ENCODE measurements at places on chromosomes 1 and 21.

DNA sequence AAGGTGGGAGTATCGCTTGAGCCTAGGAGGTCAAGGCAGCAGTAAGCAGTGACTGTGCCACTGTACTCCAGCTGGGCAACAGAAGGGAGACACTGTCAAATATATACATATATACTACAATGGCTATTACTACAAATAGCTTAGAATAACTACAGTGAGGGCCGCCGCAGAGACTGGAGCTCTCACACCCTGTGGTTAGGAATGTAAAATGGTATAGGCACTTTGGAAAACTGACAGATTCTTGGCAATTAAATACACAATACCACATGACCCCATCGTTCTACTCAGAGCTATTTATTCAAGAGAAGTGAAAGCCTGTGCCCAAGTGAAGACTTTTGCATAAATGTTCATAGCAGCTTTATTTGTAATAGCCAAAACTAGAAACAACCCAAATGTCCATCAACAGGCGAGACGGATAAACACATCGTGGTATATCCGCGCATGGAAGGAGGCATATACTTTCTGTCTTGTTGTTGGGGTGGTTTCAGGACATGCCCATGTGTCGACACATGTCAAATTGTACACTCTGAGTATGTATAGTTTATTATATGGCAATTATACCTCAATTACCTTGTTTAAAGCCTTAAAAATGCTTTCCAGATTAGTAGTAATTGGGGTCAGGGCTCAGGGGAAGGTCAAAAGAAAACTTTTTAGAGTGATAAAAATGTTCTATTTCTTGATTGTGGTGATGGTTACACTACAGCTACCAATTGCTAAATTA is 123.4 kb downstream of the RIPK4 start:
- DNase-seq: no peak

DNA sequence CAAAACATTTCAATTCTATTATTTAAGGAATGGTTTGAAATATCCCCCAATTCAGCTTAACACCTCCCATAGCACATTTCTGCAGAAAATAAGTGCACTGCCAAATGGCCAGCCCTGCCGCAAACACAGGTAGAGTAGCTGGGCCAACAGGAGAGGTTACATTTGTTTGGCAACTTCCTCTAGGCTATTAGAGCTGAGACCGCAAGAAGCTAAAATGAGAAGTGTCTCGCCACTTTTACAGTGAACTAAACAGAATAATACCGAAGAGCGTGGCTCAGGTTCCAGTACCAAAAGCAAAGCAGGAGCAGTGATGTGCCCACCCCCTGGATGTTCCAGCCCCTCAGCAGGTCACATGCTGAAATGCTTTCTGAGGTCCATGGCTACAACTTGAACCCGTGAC is 154.5 kb upstream of the PKN2 start:
- DNase-seq: no peak

DNA sequence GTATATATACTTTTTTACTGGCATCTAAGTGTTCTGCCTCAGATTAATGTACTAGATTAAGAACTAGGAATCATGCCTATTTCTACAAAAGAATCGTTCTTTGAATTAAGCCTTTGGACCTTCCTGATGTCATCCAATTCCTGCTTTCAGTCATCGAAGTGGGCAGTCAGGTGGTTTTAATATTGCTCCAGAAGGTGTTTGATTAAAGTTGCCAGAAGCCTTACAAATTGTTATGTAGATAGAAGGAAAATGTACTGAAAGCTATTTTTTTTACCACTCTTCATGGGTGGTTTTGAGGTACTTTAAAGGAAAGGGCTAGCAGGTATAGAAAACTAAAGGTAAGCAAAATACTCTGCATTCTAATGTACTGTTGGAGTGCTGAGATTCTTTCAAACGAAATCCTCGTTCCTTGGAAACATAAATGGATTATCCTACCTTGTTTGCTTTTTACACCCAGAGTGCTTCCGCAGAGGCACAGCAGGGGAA is 716 bp downstream of the CTBS start:
- DNase-seq: no peak

DNA sequence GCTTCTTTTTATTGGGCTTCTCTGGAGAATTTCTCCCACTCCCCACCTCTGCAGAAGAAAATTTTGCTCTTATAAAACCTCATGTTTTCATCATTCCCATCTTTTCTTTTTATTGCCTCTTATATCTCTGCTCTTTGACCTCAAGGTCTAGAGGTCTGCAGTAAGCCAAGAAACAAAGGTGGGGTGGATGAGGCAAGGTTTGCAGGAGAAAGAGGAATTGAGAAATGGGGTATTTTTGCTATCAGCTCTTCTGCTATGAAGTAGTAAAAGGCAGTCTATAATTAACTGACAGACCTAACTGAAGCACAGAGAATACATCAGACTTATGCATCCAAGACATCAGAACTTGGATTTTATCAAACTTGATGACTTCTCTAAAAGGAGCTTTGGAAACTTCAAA is 22.9 kb downstream of the SYT11 start:
- no peak for DNase-seq

DNA sequence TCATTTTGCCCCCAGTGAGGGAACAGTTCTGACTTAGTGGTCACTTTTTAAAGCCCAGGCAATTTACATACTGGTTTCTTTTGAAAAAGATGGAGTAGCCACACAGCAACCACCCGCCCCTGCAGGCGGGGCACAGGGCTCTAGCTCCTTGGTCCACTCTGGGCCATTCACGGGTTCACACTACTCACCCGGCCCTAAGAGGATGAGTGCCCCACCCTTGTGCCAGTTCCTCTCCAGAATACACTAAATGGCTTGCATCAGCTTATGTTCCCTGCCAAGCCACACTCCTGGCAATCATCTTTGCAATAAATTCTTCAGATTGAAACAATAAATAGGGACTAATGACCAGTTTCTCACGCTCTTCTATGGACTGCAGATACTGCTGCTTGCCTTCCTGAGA is 15.7 kb upstream of the ATP13A2 start:
- no peak for DNase-seq

DNA sequence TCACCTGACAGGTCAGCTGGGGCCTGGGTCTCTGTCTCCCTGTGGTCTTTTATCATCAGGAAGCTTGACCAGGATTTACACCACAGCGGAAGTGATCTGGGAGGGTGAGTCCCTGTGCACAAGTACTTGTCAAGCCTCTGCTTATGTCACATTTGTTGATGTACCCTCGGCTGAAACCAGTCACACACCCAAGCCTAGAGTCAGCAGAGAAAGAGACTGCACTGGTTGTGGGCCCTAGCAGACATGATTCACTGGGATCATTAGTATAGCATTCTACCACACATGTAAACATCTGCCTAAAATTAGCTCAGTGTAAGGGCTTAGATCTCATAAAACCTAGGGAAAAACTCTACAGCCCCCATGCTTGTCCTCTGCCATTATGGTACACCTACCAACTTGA is 79.3 kb upstream of the LAMC2 start:
- DNase-seq: no peak

DNA sequence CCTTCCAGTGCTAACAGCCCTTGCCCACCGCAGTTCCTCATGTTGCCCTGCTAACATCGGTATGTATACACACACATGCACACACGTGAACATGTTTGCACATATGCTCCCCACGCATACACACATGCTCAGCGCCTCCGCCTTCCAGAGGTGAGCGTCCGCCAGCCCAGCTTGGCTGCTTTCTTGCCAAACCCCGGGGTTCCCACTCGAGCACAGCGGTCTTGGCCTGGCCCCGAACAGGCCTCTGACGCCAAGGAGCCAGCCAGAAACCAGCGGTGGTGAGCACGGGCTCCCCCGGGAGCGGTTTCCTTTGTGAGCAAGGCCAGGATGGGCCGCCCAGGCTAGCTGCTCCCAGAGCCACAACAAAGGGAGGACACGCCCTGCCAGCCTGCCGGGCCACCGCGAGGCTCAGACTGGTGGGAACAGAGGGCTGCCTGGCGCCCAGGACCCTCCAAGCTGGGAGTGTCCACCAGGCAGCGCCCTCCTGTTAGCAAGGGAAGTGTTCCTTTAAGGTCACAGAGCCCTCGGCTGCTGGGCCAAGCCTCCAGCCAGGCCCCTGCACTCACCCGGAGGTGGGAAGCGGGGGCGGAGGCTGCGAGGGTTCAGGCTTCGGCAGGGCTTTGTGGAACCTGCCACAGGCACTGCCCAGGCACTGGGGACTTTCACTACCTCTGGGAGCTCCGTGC is 65.4 kb downstream of the ALPL start:
- no peak for DNase-seq

GRCh38 chr1:28091043-28091781 is 2.8 kb upstream of the EYA3 start:
- peak; percentile 79 for DNase-seq

DNA sequence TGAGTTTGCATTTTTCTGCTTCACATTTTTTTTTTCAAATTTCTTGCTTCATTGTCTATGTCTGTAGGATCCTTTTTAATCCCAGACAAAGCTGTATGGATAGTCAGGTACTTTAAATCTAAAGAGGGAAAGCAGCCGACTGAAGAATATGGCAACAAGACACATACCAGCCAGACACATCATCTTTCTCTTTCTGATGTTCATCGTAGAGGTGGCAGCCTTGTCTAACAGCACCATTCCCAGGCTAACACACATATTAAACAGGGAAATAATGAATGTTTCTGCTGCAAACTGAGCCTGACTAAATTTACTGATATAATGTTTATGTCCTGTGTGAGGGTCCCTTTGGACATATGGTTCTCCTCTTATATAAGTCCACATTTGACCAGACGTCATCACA is 3.7 kb upstream of the TEKT2 start:
- DNase-seq: no peak

DNA sequence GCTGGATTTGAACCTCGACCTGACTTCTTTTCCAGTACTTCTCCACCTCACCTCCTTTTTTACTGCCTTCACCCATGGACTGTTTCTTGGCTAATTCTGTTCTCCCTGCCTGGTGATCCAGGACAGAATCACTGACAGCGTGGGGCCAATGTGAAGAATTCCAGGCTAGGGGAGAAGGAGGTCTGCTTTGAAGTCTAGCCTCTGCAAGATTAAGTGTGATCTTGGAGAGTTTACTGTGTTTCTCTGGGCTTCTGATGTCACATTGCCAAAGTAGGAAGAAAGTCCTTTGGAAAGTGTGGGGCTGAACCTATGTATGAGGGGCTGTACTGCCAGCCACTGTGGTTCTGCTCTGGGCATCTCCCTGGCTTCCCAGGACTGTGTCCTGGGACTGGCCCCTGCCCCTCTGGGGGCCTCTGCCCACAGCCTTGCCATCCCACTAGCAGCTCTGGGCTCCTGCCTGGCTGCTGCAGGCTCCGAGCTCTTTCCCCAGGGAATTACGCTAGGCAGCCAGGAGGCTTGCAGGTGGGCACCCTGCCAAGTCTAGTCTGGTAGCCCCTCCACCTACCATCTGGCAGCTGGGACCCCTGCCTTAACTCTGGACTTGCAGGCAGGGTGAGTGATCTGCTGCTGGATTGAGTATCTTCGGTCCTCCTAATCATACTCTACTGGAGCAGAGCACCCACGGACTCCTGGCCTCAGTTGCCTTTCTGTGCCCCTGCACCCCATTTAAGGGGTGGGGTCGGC is 52.2 kb downstream of the YARS1 start:
- DNase-seq: no peak

DNA sequence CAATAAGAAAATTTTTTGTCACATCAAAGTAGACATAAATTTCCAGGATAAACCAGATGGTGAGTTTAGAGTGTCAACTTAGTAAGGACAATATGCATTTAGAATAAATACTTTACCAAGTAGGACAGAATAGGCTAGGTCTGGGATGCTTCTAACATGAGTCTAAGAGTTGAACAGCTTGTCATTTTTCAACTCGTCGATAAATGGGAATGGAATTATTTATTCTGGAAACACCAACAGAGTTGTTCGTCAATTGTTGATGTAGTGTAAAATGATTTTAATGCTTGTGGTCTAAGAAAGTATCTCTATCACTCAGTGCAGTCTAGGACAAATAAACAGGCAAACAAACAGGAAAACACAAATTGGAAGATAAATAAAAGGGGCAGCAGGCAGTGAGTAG is 358.4 kb upstream of the ST6GALNAC5 start:
- DNase-seq: no peak

DNA sequence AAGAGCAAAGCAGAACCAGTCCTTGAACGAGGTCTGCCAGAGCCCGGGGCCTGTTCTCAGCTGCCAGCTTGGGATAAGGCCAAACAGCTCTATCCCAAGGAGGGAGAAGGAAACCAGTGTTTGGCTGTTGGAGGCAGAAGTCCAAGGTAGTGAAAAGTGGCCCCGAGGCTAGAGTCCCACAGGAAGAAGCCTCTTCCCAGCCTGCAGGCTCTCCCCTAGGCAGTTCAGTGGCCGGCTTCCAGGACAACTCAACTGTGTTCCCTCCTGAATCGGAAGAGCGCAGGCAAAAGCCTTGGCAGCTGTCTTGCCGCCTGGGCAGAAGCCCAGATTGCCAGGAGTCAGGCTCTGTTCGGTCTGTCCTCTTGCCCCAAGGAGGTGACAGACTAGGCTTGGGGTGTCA is 19.3 kb downstream of the QSOX1 start:
- DNase-seq: peak; percentile 74

DNA sequence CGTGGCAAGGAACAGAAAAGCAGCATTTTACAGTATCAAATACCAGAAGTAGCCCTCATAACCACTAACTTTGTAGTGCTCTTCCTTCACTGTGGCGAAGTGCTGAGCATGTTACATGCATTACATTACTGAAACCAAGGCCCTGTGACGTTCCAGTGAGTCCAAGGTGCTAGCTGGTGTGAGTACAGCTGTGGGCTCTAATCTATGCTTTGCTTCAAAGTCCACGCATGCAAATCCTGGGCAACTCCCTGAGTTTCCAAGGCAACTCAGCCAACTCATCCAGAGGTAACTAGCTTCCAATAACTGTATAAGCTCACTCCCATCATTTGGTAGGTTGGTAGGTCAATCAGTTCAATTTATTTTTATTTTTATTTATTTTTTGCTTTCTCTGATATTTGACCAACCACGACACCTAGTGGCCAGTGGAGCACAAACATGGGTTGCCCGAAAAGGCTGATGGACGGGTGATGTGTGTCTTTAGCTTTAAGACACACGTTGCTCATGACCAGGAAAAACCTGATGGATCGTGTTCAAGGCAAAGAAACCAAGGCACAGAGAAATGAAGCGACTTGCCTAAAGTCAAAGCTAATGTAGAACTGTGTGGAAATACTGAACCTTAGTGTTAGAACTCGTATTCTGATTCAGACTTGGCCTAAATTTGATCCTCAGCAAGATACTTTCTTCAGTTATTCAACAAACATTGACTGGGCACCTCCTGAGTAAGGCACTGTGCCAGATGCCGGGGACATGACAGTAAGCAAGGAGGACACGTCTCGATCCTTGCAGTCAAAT is 73.0 kb downstream of the GNG12 start:
- DNase-seq: peak; percentile 73

GRCh38 chr21:41289431-41289830 is 27.2 kb upstream of the FAM3B start:
- DNase-seq: no peak

Data from ureter (tissue), 1 donor.